ENCODE measurements at places on chromosomes 13 and 19.

DNA sequence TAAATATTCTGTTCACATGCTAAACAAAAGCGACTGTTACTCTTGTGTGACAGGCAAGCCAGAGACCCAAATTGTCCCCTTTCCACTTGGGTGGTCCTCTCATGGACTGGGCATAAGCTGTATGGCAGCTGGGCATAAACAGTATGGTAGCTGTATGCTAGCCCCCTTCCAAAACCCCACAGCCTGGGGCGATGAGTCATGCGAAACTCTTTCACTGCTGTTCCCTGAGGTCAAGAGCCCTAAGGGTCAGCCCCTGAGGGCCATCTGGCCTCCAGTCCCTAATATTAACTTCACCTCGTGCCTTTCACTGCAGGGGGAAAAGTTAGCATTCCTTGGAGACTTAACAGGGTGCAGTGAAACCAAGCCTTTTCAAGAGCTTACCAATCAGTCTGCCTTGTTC lies 45.6 kb upstream of the ZNF562 start:
- no peak for DNase-seq

- no peak for DNase-seq
Measured at GRCh38 chr19:35708391-35708790, 4.0 kb downstream of the ZBTB32 start.

- peak; percentile 88 for DNase-seq
Measured at GRCh38 chr13:21061029-21061763, at the start of gene LATS2. Gene LATS2 (minus strand): TSS chr13:21061586. CDS start chr13:21046026, 15,560 bp downstream.

GRCh38 chr13:101127741-101128353 lies 288.5 kb downstream of the NALCN start:
- DNase-seq, result peak; percentile 3

- DNase-seq, result no peak
Measured at GRCh38 chr19:33727331-33727998, 69.2 kb upstream of the KCTD15 start.
